ENCODE measurements at places on chromosomes 5 and 9.
A peak's percentile ranks its signal among the peaks of the same experiment; 100 is the strongest.

- no peak for DNase-seq
Observed at GRCh38 chr9:108274971-108275370, 580.8 kb downstream of the ACTL7B start.

DNA sequence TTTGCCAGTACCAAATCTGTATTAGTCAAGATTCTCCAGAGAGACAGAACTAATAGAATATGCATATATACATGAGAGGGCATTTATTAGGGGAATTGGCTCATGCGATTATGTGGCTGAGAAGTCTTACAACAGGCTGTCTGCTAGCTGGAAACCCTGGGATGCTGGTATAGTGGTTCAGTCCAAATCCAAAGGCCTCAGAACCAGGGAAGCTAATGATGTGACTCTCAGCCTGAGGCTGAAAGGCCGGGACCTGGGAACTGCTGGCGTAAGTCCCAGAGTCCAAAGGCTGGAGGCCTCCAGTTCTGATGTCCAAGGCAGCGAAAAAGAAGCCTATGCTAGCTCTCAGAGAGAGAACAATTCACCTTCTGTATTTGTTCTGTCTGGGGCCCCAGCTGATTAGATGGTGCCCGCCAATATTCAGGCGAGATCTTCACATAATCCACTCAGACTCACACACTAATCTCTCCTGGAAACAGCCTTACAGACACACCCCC, 84.1 kb downstream of the KIAA1958 start:
- no peak for DNase-seq

DNA sequence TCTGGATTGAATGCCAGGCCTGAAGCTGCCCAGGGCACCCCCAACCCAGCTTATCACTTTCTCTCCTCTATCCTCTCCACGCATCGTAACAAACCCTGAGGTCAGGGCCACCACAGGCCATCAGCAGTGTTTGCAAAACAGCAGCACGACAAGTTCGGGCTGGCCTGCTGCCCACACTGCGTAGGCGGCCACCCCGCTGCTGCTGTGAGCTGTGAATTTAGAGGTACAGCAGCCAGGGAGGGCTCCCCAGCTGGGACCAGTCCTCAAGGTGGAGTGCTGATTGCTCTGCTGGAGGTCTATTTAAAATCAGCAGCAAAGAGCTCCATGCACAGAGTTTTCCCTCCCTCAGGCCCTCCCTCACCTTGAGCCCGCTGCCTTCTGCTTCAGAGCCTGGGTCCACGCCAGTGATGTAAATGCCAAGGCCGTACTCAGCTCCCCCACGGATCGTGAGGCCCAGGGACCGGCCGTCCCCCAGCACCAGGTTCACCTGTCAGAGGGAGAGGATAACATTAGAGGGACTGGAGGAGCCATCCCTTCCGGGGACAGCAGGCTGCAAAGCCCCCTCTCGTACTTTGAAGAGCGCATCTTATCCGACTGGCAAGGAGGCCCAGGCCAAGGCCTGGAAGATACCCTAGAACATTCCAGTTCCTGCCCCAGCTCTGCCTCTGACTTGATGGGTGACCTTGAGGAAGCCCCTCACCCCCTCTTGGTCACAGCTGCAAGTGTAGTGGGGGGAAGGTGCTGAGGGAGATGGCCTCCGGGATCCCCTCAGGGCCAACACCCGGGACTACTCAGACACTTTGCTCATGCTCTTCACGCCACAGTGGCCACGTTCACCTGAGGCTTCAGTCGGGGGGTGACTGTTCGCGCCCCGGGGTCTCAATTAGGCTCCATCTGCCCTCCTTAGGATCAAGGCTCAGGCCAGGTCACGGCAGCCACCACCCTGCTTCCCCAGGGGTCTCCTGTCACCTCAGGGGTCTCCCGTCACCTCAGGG, 39.1 kb downstream of the WHRN start:
- no peak for DNase-seq

- peak; percentile 89 for DNase-seq
Observed at GRCh38 chr9:107340920-107341632, 58.0 kb downstream of the RAD23B start.

- peak; percentile 46 for DNase-seq
Observed at GRCh38 chr5:176436656-176437055, 11.5 kb upstream of the FAF2 start.

DNA sequence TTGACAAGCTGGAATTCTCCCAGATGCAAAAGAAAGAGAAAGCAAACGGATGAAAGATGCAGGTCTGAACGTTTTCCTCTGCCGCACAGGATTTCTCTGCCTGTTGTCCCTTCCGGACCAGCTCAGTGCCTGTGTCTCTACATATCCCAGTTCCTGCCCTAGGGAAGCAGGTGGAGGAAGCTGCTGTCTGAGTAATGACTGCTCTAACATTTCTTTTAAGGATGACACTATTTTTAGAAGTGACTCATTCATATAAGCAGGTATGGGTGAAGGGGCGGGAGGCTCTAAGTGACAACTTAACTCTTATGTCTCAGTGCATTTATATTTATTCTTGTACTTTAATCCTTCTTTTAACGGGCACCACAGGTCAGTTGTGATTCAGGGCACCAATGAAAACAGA, 128.8 kb downstream of the SLC24A2 start:
- no peak for DNase-seq

GRCh38 chr9:136178773-136179075, 26.2 kb downstream of the LHX3 start:
- DNase-seq: no peak

GRCh38 chr5:94174748-94175411, 433.5 kb upstream of the POU5F2 start:
- no peak for DNase-seq

GRCh38 chr9:94812343-94812742, 85.8 kb downstream of the AOPEP start:
- no peak for DNase-seq

DNA sequence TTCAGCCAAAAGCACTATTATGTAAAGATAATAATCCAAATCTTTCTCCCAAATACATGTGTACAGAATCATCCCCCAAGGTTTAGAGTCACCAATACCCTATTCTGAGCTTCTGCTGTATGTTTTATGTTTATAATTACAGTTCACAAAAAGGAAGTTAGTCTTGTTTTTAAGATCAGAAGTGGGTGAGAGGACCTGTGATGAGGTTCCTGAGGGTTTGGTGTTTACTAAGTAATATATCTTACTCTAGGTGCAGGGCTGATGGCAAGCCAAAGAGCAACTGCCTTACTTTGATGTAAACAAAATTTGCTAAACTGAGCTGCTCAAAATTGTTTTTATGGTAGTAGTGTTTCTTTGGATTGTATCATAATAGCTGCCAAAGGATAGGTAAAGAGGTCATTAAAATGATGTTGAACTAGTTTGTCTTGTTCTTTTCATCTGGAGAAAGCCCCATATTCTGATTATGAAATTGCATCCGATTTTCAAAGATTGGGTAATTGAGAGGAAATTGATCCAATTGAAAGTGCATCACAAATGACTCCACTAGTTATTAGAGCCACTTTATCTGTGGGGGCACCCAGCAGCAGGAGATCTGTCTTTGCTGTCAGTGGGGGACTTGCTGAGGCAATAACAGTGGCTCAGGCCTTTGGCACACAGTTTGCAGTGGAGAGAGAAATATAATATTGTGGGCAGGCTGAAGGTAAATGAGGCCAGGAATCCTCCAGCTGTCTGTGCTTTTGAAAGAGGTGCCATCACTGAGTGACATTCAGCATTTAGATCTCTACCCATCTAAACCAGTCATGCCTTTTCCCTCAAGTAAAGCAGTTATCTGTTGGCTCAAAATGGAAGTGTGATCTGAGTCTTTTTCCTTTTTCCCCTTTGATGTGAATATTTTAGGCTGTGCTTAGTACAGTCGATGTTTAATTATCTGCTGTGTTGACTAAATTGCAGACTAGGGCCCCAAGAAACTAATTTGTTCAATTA, 14.1 kb downstream of the TRIM32 start:
- no peak for DNase-seq

DNA sequence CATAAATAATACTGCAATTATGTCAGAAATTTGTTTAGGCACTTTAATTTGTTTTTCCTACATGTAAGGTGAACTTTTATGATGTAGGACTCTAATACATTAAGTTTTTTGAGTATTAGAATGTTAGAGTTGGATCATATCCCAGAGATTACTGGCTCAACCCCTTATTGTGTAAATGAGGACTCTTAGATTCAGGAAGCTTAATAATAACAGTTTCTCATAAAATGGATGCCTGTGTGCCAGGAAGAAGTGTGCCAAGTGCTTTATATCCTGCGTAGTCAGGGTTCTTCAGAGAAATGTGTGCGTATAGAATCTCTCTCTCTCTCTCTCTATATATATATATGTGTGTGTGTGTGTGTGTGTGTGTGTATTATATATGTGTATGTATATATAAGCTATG, 388.5 kb downstream of the CAAP1 start:
- no peak for DNase-seq

DNA sequence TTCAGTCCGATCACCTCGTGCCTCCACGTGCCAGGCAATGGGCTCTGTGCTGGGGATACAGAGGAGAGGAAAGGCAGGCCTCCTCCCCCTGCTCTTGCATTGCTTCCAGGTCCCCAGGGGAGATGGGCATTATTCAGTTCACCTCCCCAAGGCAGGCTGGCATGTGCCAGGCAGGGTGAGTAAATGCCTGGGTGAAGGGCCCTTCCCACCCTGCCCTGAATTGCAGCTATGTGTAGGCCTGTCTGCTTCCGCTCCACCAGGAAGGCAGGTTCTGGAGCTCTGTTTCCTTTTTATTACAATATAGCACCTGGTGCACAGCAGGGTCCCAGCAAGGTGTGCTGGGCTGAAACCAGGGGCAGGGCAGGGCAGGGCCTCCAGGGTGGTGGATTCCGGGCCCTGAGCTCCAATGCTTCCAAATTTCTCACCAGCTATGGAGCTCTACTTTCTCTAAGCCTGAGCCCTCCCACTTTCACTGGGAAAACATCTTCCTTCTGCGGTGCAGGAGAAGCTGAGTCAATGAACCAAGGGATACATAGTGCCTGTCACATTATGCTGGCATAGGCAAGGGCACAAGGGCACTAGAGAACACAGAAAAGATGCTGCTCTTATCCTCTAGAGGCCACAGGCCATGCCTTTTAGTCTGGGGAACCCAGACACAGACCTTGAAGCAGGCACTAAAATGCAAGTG, 42.0 kb downstream of the SHB start:
- no peak for DNase-seq

DNA sequence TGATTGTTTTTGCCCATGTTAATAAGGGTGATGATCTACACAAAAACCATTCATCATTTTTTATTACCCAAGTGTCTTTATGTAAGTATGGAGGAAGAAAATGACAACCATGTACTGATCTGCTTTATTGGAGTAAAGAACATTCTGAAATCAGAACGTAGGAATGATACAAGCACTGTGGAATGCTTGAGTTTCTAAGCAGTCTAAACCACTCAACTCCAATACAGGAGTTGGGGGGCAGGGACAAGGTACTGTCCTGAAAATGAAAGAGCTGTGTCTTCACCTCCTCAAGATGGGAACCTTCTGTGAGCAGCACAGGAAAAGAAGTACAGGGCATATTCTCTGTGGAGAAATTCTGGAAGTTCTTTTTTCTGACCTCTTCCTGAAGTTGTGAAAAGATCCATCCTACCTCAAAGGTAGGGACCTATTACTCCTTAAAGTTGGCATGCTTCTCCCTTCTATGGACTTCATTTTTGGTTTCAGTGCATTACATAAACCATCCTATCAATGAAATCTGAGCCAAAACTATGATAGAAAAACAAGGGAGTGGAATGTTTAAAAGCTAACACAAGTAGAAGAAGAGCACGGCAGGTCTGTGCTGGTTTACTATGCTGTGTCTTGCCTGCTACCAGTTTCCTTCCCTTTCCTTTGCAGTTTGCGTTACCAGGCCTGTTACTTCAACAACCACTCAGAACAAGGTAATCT, 202.6 kb downstream of the SEMA5A start:
- DNase-seq: no peak

GRCh38 chr5:147400881-147401280, 109.0 kb downstream of the DPYSL3 start:
- DNase-seq: peak; percentile 87

- no peak for DNase-seq
Observed at GRCh38 chr9:36217256-36217968, 26.7 kb downstream of the CLTA start.

GRCh38 chr9:130340011-130340410, 74.5 kb downstream of the HMCN2 start:
- peak; percentile 36 for DNase-seq

- no peak for DNase-seq
Observed at GRCh38 chr5:11724940-11725339, 179.3 kb downstream of the CTNND2 start.

GRCh38 chr9:95852059-95853032, 23.1 kb upstream of the ERCC6L2 start:
- DNase-seq: no peak

DNA sequence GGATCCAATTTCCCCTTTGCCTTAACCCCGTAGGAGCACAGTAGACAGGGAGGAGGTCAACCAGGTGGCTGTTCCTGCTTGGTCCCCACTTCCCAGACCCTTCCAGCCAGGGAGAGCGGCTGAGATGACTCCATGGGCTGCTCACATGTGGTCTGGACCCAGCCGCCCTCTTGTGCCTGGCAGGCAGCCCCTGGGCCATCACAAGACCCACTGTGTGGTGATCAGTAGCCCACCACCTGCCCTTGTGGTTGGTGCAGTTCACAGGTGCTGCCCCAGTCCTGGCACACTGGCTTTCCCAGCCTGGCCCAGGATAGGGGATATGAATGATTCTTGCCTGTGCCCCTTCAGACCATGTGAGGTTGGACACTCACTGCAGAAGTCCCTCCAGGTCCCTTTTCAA, 1556.7 kb downstream of the FOXD4L5 start:
- no peak for DNase-seq

- DNase-seq: no peak
Observed at GRCh38 chr5:173768267-173768806, 119.8 kb upstream of the CPEB4 start.

GRCh38 chr5:15021266-15022046, 149.9 kb upstream of the ANKH start:
- DNase-seq: no peak

GRCh38 chr9:27645161-27645840, 72.0 kb upstream of the C9orf72 start:
- DNase-seq: no peak

- no peak for DNase-seq
Observed at GRCh38 chr9:35996358-35996970, 38.5 kb upstream of the OR2S2 start.

GRCh38 chr9:10104774-10105173, 508.0 kb downstream of the PTPRD start:
- no peak for DNase-seq

GRCh38 chr5:179337796-179338676, 7.2 kb downstream of the ADAMTS2 start:
- DNase-seq: no peak

DNA sequence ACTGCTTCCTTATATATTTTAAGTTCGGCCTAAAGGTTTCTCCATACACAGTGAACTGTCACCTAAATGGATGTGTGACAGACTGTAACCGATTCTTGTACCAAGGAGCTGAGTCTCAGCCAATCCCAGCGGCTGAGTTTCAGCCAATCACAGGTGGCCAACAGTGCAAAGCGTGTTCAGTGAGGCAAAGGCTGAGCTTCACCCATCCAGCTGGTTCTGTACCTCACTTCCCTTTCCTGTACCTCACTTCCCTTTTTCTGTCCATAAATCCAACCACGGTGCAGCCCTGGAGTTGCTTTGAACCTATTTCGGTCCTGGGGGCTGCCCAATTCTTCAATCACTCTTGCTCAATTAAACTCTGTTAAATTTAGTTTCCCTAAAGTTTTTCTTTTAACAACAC, 15.7 kb upstream of the TBC1D9B start:
- DNase-seq: peak; percentile 49

Measured in suppressor macrophage treated with lipopolysaccharide for 1 hour (primary cell).